Femur (tissue), 1 donor: ENCODE measurements at places on chromosomes 1 and 21.
A peak's percentile ranks its signal among the peaks of the same experiment; 100 is the strongest.

DNA sequence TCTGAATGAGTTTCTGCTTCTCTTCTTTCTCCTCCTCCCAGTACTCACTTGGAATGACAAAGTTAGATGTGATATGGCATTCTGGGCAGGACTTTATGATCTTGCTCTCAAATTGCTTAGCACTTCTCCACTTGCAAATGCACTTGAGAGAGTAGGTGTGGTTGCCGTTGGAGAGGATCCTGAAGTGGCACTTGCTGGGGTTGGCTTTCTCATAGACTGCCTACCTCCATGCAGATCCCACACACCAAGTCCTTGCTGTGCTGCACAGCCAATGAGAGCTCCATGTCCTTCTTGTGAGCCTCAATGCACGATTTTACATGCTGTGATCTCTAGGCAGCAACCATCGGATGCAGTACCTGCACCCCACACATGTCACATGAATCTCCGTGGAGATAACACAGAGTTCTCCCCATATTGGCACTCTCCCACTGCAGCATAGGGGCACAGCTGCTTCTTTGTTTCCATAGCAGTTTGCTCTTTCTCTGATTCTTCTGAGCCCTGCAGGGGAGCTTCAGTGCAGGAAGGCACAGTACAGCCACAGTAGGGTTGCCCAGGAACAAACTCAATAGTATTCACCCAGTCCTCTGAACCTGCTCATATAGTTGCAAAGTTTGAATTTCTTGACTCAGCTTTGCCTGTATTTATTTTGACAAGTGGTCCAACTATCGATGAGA, 45.2 kb downstream of the ZNF691 start:
- DNase-seq: no peak

- peak; percentile 58 for DNase-seq
Measured at GRCh38 chr1:14345946-14346550, 252.4 kb upstream of the KAZN start.

DNA sequence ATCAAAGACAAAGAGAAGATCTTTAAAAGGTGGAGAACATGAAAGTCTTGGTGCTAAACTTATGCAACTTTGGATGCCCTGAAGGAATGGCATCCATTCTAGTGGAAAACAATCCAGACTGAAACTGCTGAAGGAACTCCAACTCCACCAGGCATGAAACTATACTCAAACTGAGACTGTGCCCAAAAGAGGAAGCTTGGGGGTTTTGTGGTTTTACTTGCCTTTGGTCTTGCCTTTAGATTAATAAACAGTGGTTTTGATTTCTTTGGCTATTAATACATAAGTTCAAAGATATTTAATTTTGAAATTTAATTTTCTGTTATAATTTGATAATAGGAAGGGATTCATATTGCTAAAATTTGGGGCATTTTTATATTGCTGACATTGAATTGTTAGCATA, 17.4 kb upstream of the SLC30A10 start:
- no peak for DNase-seq

- peak; percentile 38 for DNase-seq
Measured at GRCh38 chr1:197917805-197918651, 856 bp downstream of the LHX9 start.

- DNase-seq: no peak
Measured at GRCh38 chr1:242243472-242243871, 244.6 kb upstream of the MAP1LC3C start.
